Colonic mucosa (tissue), 4 donors: ENCODE measurements at places on chromosomes 1 and 21.

DNA sequence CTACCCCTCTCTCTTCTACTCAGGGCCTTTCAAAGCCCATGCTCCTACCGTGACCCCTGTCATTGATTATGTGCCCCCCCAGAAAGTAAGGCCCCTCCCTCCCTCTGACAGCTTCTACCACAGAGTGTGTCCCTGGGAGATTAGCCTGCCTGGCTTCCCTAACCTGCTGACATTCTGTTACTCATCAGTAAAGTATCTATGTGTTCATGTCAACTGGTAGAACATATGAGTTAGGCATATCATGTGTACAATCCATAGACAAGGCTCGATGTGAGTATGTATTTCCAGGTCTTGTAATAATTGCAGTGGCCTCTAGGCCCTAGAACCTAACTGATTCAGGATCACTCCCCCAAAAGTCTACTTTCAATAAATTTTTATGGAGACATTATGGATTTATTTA lies 120.0 kb downstream of the GIPC2 start:
- no peak for DNase-seq

DNA sequence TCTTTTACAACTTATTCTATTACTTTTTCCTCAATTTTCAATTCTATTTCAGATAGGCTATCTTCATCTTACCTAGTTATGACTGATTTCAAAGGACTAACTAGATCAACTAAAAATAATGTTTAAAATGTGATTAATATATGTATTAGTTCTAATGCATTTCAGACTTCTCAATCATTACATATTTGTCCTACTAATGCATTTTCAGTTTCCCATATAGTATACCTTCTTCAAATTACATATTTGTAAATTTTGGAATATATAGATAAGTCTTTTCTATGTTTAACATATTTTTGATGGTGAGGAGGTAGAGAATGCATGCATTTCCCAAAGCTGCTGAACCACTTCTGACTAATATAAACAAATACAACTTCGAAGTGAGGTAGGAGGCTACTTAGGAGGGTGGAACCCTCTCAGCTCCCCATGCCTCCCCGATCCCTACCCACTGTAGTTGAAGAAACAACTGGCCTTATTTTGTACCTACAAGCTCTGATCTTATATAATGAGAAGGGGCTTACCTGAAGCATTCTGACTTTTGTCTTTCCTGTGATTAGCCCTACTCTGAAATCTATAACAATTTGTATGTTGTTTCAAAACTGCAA lies 1.7 kb downstream of the TRMT1L start:
- DNase-seq, result no peak

DNA sequence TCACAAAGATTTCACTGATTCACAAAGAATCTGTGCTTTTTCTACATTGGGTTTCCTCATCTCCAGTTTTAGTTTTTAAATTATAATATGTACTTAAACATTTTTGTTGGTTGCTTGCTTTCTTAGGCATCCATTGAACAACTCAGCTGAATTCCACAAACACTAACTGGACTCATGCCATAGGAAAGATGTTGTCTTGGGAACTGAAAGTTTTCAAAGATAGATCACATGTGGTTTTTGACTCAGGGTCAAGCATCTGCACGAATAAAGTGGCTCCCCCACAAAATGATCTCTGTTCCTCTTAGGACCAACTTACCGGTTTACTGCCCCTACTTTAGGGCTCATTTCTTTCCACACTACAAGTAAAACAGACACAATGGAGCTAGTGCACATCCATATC lies 3.1 kb upstream of the KRTAP21-1 start:
- DNase-seq, result no peak

GRCh38 chr1:31879981-31880608 lies 58.1 kb downstream of the PTP4A2 start:
- DNase-seq, result no peak

GRCh38 chr1:53057127-53057526 lies 4.9 kb upstream of the PODN start:
- DNase-seq, result no peak

- DNase-seq, result peak; percentile 85
Observed at GRCh38 chr1:226407497-226408284, at the start of gene PARP1. Gene PARP1, minus strand, starts transcription at chr1:226408093. Its CDS starts 164 bp downstream, at chr1:226407929.

GRCh38 chr1:9721606-9722377 lies 70.3 kb downstream of the PIK3CD start:
- peak; percentile 48 for DNase-seq

- no peak for DNase-seq
Observed at GRCh38 chr21:41397471-41397891, 28.6 kb upstream of the MX1 start.

DNA sequence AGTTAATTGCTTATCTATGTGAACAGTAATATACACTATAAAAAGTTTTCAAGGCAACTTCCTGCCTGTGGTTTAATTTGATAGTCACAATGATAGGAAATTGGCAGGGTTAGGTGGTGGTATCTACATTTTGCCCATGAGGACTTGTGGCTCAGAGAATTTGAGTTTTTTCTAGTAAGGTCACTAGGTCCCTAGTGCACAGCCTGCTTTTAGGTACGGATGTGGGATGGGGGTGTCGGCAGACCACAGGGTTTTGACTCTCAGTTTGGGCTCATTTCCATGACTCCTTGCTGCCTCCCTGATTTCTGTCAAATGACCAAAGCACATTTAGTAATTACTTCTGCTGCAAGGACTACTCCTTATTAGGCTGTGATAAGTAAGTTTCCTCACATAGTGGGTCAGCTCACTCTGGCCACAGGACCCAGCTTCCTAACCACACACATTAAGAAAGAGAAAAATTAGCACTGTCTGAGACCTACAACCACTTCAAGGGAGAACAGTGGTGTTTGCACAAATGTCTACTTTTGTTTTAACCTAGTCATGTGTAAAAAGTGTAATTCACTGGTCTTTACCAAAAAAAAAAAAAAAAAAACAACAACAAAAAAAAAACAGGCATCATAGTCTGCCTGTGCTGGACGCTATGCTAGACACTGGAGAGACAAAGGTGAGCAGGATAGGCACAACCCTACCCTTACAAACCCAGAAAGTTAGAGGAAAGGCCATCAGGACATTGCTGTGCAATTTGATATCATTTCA lies 43.7 kb downstream of the MRPL39 start:
- DNase-seq, result no peak

DNA sequence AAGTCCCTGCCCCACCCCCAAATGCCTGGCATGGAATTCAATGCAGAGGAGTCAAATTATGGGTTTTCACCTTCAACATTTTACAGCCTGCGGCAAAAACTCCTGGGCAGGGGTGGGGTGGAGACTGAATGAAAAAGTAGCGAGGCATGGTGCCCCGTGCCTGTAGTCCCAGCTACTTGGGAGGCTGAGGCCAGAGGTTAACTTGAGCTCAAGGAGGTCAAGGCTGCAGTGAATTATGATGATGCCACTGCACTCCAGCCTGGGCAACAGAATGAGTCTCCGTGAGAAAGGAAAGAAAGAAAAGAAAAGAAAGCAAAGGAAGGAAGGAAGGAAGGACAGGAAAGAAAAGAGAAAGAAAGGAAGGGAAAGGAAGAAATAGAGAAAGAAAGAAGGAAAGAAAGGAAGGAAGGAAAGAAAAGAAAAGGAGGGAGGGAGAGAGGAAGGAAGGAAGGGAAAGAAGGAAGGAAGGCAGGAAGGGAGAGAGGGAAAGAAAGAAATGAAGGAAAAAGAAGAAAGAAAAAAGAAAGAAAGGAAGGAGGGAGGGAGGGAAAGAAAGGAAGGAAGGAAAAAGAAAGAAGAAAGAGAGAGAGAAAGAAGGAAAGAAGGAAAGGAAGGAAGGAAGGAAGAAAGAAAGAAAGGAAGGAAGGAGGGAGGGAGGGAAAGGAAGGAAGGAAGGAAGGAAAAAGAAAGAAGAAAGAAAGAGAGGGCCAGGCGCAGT lies 11.1 kb downstream of the LEMD1 start:
- DNase-seq, result no peak

DNA sequence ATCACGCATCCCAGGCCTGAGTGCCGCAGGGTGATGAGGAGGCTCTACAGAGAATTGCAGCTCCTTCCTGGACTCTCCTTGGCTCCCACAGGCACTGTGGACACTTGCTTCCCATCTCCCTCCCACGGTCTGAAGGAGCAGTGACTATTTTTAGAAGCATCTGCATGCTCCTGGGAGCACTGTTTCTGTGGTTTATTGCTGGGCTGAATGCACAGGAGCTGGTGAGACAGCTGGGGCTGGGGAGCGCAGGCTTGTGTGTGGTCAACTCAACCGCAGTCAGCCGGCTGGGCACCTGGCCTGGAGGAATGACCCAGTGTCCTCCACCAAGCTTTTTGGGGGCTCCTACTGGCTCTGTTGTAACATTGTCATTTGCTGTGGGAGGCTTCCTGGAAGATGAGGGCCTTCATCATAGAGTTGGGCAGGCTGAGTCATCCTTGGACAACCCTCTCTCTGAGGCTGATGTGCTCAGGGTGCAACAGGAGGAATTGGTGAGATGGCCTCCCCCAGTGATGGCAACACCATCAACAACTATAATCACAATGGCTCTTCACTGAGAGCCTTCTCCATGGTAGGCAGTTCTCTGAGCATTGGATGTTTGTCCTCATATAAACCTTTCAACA lies 1.7 kb downstream of the NFASC start:
- no peak for DNase-seq

GRCh38 chr1:28371010-28371377 lies 1.5 kb downstream of the PHACTR4 start:
- no peak for DNase-seq

- no peak for DNase-seq
Observed at GRCh38 chr1:244021427-244021826, 29.7 kb upstream of the ZBTB18 start.

DNA sequence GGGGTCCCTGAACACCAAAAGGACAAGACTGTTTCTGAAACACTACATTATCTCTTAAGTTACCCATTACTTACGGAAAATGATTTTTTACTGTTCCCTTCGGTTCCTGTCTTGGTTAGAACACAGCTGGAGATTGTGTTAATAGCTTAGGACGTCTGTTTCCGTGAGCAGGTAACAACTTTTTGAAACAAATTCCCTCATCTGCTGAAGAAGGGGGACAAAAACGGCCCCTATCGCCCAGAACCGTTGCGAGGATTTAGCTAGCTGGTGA lies 67.8 kb downstream of the SLC35A3 start:
- no peak for DNase-seq

GRCh38 chr1:214174508-214175199 lies 106.3 kb upstream of the SMYD2 start:
- no peak for DNase-seq

GRCh38 chr1:242086706-242087105 lies 87.8 kb upstream of the MAP1LC3C start:
- DNase-seq, result no peak

DNA sequence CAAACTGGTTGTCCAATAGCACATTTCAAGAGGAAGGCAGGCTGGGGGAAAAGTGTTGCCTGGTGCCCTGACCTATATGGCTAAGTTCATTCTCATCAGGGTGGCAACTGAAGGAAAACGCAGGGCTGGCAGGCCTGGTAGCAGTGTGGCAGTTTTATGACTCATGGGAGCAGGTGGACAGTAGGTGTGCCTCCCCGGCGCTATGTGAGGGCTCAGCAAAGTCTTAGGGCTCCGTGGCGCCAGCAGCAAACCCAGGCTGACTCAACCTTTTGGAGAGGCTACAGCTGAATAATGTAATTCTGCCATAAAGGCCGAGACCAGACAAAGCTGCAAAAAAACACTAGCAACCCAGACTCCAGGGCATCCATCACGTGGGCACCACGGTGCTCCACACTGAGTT lies 23.6 kb downstream of the GADD45A start:
- peak; percentile 74 for DNase-seq

- no peak for DNase-seq
Observed at GRCh38 chr1:237416924-237417655, 375.1 kb downstream of the RYR2 start.

DNA sequence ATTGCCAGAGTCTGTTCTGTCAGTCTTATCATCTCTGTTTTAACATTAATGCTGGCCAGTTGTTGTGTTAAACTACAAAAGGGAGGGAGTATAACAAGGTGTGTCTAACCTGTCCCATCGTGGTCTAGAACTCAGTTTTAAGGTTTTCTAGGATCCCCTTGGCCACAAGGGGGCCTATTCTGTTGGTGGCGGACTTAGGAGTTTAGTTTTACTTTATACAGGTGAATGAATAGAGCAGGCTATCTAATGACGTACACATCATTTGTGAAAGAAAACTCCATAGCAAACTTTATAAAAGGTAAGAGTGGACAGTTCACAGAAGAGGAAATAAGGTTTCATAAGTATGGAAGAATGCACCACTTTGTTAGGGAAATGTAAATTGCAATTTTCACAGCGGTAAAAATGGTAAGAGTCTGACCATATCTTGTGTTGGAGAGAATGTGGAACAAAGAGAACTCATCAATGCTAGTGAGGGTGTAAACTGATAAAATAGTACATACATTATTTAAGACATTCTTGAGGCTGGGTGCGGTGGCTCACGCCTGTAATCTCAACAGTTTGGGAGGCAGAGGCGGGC lies 2.5 kb upstream of the ATF6 start:
- DNase-seq, result peak; percentile 36
